ENCODE measurements at places on chromosomes 3 and 15.

DNA sequence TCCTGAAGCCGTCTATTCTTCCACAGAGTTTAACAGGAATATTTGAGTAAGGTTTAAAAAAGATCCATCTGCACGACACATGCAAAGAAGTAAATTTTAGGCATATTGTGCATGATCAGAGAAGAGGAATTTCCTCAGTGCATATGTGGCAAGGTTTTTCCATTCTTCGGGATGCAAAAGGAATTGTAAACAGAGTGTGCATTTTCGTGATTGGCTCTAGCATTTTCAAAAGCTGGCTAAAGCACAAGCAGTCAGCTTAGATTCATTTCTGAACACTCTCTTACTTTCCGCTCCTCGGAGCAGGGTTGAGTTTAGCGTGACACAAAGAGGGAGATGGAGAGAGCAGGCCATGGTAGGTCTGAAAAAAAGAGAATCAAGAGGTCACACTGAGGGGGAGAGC is 128.2 kb downstream of the ADAMTS9 start:
- ATAC-seq: no peak

GRCh38 chr3:77668376-77668775 is 628.5 kb downstream of the ROBO2 start:
- no peak for ATAC-seq

- ATAC-seq: no peak
Observed at GRCh38 chr15:71782422-71783165, 27.8 kb upstream of the NR2E3 start.

GRCh38 chr3:169813757-169814517 is 1.2 kb upstream of the LRRC34 start:
- peak; percentile 92 for ATAC-seq

- ATAC-seq: no peak
Observed at GRCh38 chr3:14428087-14429033, 26.0 kb downstream of the SLC6A6 start.

- peak; percentile 48 for ATAC-seq
Observed at GRCh38 chr15:95826412-95827195, 503.9 kb upstream of the NR2F2 start.

- ATAC-seq: no peak
Observed at GRCh38 chr3:22536541-22536940, 666.6 kb upstream of the UBE2E2 start.

DNA sequence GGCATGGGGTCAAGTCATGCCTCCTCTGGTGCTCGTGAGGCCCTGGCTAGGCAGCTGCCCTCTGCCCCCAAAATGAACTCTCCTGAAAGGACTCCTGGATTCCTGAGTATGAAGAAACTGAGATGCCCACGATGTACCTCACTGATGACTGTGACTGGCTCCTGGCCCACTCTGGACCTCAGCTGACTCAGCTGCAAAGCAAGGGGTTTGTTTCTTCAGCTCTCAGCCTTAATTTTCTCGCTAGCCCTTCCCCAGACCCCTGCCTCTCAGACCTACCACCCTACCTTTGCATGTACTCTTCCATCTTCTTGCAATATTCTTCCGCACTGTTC is 5.2 kb upstream of the GNAI2 start:
- ATAC-seq: no peak

- ATAC-seq: no peak
Observed at GRCh38 chr3:128430301-128430700, 36.4 kb downstream of the DNAJB8 start.

GRCh38 chr15:49189631-49190030 is 19.6 kb downstream of the GALK2 start:
- no peak for ATAC-seq

DNA sequence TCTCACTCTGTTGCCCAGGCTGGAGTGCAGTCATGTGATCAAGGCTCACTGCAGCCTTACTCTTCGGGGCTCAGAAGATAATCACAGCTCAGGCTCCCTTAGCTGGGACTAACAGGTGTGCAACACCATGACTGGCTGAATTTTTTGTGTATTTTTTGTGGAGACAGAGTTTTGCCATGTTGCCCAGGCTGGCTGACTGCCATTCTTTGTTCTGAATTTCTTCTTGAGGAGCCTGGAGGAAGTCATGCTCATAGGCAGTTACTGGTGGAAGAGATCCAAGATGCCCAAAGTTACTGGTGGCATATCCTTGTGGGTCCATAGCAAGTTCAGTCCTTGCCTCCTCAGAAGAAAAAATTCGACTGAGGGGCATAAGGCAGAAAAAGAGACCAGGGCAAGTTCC is 16.6 kb upstream of the UBP1 start:
- ATAC-seq: no peak

GRCh38 chr3:140342668-140343067 is 335.2 kb upstream of the TRIM42 start:
- ATAC-seq: no peak

DNA sequence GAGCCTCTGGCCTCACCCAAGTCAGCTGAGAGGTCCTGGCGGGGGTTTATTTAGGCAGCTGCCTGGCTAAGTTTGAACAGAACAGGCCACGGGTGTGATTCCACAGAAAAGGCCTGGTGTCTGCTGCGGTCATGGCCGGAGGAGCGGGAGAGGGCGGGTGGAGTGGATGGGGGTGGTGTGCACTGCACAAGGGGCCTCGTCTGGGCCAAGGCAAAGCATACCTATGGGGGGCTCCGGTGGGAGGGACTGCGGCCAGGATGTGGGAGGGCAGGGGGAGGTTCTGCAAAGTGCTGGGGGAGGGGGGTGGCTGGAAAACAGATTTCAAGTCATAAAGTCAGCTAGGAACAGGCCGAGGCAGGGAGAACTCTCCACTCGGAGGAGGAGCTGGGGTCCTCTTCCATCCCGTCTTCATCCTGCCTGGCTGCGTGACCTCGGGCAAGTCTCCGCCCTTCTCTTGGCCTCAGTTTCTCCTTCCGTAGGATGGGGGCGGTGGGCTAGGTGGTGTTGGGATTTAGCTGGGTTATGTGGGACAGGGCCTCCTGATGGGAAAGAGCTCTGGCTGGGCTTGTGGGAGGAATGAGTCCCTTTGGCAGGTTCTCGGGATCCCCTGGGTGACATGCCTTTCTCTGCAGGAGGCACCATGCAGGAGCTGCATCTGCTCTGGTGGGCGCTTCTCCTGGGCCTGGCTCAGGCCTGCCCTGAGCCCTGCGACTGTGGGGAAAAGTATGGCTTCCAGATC is 878 bp downstream of the ISLR start:
- no peak for ATAC-seq

DNA sequence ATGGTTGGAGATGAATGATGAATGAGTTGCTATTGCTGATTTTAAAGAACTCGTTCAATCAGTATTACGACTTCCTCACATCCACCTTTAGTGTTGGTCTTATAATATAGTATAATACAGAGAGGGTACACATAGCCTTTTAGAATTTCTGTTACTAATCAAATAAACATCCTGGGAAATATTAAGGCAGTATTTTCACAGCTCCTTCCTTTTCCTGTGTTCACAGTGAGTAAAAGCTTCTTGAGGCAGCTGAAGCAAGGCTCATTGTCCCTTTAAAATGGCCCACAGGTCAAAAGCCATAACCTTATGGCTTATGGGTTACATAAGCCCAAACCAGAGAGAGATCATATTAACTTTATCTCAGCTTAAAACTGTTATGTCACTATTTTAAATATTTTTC is 1.3 kb upstream of the BTLA start:
- ATAC-seq: no peak

- no peak for ATAC-seq
Observed at GRCh38 chr3:47892286-47893040, 89.5 kb downstream of the DHX30 start.

DNA sequence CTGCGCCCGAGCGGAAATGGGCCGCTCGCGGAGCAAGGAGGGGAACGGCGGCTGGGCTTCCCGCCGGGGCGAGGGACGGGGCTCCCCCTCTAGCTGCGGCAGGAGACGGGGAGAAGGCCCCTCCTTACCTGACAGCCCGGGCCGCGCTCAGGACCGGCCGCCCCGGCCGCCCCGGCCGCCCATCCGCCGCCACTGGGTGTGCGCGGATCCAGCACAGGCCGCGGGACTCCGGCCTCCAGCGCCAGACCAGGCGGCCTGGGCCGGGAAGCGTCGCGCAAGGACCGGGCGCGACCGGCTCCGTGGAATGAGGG is 296 bp downstream of the TPRA1 start:
- ATAC-seq: peak; percentile 14

DNA sequence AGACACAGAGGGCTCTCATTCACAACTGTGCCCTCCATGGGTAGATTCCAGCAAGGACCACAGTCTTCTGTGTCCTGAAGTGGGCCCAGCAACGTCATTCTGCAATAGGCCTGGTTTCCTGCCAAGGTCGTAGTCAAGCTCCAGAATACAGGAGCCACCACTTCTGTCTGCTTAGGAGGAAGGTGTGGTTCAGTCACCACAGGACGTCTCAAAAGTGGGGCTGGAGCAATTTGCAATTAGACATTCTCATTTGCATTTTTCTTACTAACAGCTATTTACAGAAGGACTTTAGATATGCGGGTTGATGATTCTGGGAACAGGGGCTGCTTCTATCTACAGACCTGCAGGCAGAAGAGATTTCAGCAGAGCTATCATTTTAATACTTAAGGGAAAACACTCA is 58.7 kb upstream of the MYRIP start:
- no peak for ATAC-seq

DNA sequence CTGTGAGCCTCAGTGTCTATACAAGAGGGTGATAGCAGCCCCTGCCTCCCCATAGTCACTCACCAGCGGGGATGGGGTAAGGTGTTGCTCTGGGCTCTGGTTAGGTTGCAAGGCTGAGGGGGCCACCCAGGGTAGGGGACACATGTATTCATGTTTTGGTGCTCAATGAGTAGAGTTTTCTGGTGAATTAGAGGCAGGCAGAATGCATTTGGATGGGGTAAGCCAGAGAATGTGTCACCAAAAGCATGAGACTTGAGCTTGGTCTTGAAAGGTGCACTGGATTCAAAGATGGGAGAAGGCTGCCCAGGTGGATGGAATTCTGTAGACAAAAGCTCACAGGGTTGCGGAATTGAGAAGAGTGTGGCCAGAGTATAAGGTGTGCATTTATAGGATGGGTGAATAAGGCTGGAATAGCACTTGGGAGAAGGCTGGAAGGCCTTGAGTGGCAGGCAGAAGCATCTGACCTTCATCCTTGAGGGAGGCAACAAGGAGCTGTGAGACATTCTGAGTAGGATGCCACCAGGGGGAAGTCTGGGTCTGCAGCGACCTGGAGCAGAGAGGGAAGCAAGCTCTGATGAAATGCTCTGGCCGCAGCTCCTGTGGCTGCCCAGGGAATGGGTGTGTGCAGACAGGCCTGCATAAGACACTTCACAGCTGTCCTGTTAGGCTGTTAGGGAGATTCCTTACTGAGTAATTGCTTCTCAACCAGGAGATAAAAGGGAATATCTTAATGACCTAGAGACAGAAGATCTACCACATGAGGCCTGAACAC is 149.6 kb downstream of the CHDH start:
- no peak for ATAC-seq

GRCh38 chr15:34161329-34161963 is 48.5 kb downstream of the KATNBL1 start:
- peak; percentile 79 for ATAC-seq

- peak; percentile 97 for ATAC-seq
Observed at GRCh38 chr3:60086811-60087210, 1037.0 kb upstream of the CFAP20DC start.

GRCh38 chr15:63059075-63059474 is 16.5 kb downstream of the TPM1 start:
- ATAC-seq: no peak

DNA sequence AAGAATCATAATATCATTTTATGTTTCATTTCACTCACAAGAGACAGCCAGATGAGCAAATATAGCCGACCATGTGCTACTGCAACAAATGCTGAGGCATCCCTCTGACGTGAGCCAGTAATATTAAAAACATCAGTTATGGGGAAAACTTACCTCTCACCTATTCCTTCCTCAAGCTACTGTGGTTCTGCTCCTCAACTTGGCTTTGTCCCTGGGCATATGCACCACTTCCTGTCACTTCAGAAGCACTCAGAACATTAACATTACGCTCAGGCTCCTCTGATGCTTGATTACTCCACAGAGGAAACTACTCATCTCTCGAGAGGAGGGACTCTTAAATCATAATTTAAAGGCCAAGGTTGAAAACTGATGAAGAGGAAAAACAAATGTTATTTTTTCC is 457.0 kb upstream of the ALCAM start:
- ATAC-seq: no peak

DNA sequence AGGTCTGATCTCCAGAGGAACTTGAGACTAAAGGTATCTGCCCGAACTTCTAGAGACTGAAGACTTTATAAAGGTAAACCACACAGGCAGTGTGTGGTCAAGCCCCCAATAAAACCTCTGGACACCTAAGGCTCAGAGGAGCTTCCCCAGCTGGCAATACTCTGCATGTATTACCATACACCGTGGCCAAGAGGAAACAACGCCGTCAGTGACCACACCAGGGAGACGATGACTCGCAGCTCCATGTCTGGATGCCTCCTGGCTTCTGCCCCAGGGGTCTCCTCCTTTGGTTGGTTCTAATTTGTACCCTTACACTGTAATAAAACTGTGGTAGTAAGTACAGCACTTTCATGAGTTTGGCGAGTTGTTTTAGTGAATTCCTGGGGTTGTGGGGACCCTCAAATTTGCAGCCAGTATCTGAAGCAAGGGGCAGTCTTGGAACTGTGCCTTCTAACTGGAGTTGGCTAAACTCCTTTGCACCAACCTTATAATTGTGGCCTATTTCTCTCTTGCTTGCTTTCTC is 32.1 kb upstream of the BCL2L10 start:
- no peak for ATAC-seq

- ATAC-seq: no peak
Observed at GRCh38 chr3:153818338-153818737, 302.9 kb upstream of the ARHGEF26 start.

GRCh38 chr3:61356685-61357084 is 105.4 kb upstream of the FHIT start:
- ATAC-seq: no peak

GRCh38 chr3:17801131-17801530 is 58.7 kb upstream of the TBC1D5 start:
- ATAC-seq: no peak

GRCh38 chr3:45443459-45443858 is 55.1 kb downstream of the LARS2 start:
- no peak for ATAC-seq

GRCh38 chr3:14371573-14372474 is 30.6 kb upstream of the SLC6A6 start:
- no peak for ATAC-seq

DNA sequence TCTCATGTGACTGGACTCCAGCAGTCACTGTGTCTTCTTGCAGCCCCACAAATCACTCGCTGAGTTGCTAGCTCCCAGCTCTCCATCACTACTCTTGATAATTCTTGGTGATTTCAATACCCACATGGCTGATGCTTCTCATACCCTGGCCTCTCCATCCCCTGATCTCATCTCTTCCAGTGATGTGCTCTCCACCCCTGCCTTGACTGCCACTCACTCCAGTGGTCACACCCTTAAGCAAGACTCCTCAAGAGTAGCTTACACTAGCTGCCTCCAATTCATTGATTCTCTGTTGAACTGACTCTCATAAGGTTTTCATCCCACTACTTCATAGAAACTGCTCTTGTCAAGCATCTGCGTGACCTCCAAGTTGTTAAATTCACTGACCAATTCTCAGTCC is 837 bp downstream of the GRK7 start:
- ATAC-seq: no peak

DNA sequence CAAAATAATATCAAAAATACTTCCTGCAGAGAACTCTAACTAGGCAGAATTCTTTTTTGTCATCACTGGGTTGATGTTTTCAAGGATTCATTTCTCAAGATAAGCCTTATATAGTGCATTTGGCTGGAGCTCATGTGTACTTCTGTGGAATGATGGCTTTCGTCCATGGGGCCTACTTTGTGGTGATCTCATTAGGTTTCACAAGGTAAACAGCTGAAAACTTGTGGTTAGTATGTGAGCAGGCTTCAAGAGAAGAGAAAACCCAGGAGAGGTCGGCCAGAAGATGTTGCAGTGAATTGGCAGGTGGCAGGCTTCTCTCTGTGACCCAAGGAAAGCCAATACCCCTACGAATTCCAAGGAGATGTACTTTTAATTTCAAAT is 121.4 kb upstream of the PHLDB2 start:
- no peak for ATAC-seq

Data from activated CD4-positive, CD25-positive, alpha-beta regulatory T cell treated with anti-CD3 and anti-CD28 coated beads, Interleukin-2, amount 50 U/mL, for 24 hours (primary cell).